Activated T-helper 9 cell treated with anti-CD3 and anti-CD28 coated beads, Interleukin-2, amount 50 U/mL, for 16 hours (primary cell): ENCODE measurements at places on chromosomes 11 and 22.
A peak's percentile ranks its signal among the peaks of the same experiment; 100 is the strongest.

DNA sequence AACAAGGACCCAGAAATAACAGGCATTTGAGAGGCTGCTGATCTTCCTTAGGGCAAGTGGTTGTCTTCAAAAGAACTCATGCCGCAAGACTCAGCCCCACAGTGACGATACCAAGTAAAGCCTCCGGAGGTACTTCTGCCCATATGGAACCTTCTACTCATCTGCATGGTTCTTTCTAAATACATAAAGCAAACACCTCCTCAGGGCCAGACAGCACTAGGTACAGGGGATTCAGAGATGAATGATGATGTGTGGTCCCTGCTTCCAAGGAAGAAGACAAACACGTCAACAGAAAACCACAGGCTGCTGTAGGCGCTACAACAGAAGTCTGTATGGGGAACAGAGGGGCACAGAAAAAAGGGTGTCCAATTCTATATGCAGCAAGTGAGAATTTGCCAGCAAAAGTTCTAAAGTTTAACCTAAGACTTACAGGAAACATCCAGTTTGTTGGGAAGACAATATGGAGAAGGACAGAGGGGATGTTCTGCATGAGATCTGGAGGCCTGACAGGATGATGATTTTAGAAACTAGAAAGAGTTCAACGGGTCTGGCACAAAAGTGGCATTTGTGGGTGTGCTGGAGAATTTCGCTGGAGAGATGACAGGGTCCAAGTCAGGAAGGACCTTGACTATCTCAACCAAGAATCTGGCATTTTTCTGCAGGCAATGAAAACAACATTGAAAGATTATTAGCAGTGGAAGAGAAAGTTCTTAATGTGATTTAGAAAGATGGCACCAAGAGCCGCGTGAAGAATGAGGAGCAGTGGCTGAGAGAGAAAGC is 23.7 kb downstream of the JAML start:
- no peak for DNase-seq

- no peak for DNase-seq
Measured at GRCh38 chr11:789943-790342, at the start of gene CEND1. CEND1 (minus strand) TSS chr11:790090; CDS start chr11:788576, 1,514 bp downstream.

- DNase-seq: no peak
Measured at GRCh38 chr22:46416891-46417580, 81.5 kb downstream of the TRMU start.

GRCh38 chr11:16082095-16083055 is 274.0 kb downstream of the SOX6 start:
- no peak for DNase-seq

DNA sequence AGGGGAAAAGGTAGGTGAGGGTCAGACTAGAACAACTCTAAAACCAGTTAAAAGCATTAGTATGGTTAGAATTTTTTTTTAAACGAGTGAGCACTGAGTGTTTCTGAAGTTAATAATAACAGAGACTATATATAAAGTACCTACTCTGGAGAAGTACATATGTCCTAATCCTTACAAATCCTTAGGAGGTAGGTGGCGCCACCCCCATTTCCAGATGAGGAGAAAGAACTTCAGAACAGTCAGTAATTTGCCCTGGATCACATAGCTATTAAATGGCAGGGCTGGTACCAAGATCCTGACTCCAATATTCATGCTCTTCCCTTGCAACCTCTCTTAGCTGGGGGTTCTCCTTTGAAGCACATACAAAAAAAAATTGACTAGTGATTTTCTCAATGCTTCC is 80.5 kb downstream of the CLPB start:
- no peak for DNase-seq

GRCh38 chr11:46270684-46271083 is 6.8 kb upstream of the CREB3L1 start:
- no peak for DNase-seq

DNA sequence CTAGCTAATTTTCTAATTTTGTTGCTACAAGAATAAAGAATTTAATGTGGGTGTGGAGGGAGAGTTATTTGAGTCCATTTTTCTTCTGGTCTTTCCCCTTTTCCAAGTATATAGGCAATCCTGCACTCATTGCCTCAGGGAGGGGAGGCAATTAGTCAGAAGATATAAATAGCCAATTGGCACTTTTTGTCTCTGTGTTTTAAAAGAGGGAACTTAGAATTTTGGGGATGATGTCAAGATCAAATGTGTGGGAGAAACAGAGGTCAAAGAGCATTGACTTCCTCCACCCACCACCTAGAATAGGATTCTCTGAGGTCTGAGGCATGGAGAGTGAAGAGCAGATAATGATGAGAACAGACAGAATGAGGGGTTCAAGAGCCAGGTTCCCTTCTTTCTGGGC is 120.3 kb upstream of the ZC3H12C start:
- DNase-seq: no peak

DNA sequence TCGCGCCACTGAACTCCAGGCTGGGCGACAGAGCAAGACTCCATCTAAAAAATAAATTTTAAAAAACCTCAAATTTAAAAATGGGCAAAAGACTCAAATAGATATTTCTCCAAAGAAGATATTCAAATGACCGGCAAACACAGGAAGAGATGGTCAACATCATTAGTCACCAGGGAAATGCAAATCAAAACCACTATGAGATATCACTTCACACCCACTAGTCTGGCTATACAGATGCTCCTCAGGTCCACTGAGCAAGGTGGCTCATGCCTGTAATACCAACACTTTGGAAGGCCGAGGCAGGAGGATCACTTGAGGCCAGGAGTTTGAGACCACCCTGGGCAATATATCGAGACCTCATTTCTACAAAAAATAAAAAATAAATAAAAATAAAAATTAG is 43.3 kb upstream of the SLC35C1 start:
- DNase-seq: no peak

- no peak for DNase-seq
Measured at GRCh38 chr11:94604482-94604881, 37.3 kb downstream of the PIWIL4 start.

DNA sequence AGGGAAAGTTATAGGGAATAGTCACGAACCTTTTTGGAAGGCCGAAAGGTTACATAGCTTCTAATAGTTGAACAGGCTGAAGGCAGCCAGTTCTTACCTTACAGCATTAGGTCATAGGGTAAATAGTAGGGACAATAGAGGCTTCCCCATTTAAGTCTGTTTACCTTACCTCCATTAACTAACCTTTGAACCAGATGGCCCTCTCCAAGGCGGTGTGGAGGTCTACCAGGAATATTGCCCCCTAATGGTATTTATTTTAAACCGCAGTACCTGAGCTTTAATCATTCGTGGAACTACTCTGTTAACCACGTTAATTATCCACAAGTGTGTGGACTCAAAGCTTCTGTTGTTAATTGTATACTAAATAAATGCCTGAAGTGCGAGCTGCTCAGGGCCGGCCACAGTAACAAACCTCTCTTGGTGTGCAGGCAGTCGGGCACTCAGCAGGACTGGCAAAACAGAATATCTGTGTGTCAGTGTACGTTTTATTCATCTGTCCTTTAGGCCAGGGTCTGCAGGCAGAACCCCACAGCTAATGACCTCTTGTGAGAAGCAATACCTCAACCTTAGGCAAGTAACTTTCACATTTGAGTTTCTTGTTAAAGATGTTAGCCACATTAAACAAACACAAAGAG is 81.7 kb downstream of the PRCP start:
- no peak for DNase-seq

DNA sequence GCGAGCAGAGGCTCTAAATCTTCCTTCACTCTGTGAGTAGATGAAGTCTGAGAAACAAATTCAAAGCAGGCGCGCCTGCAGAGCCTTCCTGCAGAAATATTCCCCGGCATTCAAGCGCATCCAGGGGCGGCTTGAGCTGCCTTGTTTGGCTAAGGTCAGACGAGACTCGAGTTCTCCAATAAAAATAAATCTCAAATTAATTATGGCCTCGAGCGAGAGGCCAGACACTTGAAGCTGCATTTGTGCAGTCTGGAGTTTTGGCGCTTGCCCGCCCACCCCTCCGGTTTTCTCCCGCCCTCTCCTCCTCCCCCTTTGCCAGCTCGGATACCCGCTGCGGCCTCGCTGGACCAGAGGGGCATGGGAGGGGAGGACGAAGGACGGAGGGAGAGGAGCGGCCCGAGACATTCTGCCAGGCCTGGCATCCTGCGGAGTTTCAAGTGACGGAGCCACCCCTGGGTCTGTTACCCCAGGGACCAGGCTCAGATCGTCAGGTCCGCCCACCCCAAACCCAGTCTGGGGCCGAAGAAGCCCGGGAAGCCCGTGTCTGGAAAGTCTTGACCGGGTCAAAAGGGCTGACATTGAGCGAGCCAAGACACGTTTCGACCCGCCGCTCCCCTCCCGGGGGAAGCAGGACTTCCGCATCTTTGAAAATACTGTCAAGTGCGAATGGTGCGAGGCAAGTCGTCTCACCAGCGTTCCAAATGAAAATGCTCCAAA is 3.8 kb upstream of the FLI1 start:
- no peak for DNase-seq

DNA sequence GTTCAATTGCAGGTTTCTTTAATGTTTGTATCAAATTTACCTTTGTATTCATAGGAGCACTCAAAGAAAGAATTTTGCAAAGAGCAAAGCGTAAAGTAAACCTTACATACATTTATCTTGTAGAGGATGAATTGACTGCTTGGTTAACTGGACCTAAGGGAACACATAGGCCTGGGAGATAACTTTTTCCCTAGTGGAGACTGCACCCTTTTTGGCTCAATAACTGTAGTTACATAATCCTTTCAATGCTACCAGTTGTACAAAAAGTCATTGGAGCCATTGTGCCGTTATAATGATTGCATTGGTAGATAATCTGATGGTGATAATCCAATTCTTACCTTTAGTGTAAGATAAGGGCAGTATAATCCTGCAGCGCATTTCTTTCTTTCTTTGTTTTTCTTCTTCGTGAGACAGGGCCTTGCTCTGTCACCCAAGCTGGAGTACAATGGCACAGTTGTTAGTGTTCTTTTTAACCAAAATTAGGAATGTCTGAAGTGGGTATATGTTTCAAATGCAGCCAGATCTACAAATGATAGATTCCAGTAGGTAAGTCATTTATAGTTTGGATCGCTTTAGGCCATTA is 18.3 kb downstream of the ATG13 start:
- no peak for DNase-seq

DNA sequence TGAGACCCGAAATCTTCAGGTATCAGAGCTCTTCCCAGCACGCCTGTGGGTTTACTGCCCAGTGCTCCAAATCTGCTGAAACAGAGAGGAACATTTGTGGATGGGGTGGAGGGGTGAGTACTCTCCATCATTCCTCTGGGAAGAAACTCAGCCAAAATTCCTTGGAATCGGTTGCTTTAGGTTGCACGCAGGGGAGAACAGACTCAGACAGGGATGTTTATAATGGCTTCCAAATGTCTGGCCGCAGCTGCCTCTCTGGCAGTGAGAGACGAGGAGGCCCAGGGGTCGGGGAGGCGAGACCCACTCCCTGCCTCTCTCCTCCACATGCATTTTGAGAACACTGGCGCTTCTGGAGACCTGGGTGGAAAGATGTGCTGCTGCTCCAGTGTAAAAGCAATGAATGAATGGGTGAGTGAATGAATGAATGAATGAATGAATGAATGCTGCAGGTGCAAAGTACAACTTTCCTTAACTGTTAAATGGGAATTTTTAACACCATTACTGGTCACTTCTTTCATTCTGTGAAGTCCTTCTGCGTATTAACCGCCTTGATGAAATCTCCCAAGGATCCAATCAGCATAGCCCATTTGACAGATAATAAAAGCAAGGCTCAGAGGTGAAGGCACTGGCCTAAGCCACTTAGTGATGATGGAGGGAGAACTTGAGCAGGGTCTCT is 437.4 kb downstream of the MIAT start:
- no peak for DNase-seq

- no peak for DNase-seq
Measured at GRCh38 chr11:119432484-119433357, 9.7 kb upstream of the THY1 start.

- no peak for DNase-seq
Measured at GRCh38 chr11:12188548-12189317, 78.3 kb downstream of the MICAL2 start.

GRCh38 chr11:14908214-14908880 is 16.3 kb upstream of the CYP2R1 start:
- DNase-seq: no peak

- no peak for DNase-seq
Measured at GRCh38 chr11:80727315-80727714, 1286.5 kb upstream of the TENM4 start.

GRCh38 chr11:100941033-100941432 is 188.6 kb downstream of the PGR start:
- DNase-seq: no peak

DNA sequence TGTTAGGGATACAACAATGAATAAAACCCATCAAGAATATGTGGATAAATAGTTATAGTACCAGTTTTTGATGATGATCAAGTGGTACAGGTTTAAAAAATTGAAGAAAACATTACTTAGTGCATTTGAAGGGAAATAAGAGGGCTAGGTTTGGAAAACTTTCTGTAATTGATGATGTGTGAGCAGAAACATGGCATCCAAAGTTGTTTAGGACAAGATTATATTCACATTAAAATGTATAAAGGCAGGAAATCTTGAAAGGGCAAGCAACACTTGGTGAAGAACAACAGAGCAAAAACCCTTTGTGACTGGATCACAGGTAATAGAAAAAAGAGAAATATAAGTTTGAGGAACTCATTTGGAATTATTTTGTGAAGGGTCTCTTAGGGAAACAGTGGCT is 572.3 kb upstream of the RAG2 start:
- no peak for DNase-seq

DNA sequence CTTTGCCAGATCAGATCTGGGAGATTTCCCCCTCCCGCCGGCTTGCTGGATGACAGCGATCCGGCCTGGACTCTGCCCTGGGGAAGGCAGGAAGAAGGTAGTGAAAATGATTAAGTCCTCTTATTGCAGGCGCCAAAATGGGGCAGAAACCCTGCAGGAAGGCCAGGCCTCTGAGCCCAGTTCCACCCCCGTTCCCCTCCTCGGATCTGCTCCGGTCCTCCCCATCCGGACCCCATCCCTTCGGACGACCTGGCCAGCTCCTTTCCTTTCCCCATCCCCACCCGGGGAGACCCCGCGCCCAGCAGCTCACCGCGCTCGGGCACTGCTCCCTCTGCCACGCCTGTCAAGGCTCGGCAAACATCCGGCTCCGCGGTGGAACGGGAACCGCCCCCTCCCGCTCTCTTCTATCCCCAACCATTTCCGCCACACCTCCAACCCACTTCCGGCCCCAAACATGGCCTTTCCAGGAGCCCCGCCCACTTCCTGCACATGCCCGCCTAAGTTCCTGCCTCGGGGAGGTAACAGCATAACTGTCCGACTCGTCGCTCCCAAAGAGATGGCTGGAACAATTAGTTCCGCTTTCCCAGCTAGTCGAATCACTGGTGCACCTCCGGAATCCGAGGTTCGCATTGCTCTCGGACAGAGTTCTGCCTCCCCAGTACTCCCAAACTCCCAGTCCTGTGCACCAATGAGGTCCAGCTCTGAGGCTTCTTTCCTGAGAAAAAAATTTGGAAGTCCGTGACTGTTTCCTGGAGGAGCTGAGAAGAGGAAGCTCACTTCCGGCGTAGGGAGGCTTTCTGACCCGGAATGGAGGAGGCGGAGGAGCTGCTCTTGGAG is at the start of the genes ARHGAP1 and ZNF408:
Gene ARHGAP1, minus strand, starts transcription at position 379 of the 837 bp plus-strand sequence. CDS start 4,512 bp downstream, outside the sequence.
Gene ZNF408, plus strand, starts transcription at position 791 of the 837 bp plus-strand sequence. Its CDS starts 17 bp downstream, at position 808.
- peak; percentile 98 for DNase-seq

DNA sequence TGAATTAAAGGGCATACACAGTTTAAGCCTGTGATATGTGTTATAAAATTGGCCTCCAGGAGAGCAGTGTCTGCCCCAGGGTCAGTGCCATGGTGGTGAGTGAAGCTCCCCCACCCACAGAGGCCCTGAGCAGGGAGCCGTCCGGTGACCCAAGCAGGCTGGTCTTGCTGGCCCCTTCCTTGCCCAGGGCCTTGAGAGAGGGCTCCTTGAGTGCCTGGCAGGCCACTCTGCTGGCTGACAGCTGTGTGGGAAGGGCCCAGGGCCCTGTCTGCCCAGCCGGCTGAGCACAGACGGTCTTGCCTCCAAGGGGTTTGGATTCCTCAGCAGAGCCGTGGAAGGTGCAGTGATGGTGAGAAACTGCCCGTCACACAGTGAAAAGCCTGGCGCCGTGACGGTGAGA is 25.9 kb downstream of the PTDSS2 start:
- no peak for DNase-seq
